Tibial nerve (tissue), 4 donors: ENCODE measurements at places on chromosomes 1 and 21.

DNA sequence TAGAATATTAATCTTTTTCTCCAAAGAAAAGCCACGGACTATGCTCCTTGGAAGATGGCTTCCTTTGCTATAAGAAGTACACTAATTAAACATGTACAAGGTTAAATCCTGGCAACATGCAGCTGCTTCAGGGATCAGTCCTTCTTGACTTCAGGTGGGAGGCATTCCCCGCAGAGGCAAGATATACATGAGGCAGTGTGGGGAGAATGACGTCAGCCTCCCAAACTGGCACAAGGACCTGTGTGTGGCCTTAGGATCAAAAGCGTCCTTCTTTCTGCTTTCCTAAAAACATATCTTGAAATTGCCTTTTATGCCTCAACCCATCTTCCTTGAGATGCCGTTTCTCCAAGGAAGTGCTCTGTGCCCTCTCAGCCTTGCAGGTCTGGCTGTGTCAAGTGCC lies 90.3 kb downstream of the WLS start:
- H3K27me3 ChIP-seq = no peaks in the 10 kb centered on the region
- H3K4me3 ChIP-seq = no peak overlapping the region
- no peak for DNase-seq
- H3K27ac ChIP-seq = peak overlapping the region; percentile 48
- peaks cover 41% of the 10 kb centered on the region for H3K36me3 ChIP-seq

DNA sequence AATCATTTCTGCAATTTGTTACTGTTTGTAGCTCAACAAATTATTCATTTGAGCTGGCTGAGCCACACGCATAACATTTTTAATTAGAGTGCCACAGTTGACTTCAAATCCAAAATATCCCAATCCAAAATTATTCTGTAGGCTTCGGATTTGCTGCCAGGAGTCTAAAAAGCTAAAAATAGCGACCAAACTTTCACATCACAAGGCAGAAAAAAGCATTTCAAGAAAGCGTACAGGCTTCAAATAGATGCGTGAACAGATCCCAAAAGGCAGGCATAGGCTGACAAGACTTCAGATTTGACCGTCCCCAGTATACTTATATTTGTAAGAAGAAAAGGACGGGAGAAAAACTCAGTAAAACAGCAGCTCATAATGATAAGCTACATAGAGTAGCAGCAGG lies 24.3 kb upstream of the TIAM1 start:
- DNase-seq = no peak
- no peaks in the 10 kb centered on the region for H3K4me1 ChIP-seq
- no peak overlapping the region for H3K4me3 ChIP-seq
- H3K27me3 ChIP-seq = no peaks in the 10 kb centered on the region
- H3K36me3 ChIP-seq = no peaks in the 10 kb centered on the region

DNA sequence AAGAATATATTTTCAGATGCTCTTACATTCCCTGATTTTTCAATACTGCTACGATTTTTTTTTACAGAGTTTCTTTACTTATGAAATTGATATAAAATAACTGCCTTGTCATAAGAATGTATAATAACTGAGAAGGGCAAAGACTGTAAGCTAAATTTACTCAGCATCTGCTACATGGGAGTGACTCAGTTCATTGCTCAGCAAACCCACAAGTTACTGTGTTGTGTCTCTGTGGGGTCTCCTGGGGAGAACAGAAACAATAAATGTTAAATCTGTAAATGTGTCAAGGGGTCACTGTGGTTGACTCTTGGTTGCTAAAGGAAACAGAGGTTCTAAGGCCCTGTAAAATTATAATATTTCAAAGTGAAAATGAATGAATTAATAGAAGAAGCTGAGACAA lies 210.3 kb upstream of the CACYBP start:
- H3K4me3 ChIP-seq = no peak overlapping the region
- no peak overlapping the region for H3K27ac ChIP-seq
- no peaks in the 10 kb centered on the region for H3K36me3 ChIP-seq
- H3K4me1 ChIP-seq = no peaks in the 10 kb centered on the region

DNA sequence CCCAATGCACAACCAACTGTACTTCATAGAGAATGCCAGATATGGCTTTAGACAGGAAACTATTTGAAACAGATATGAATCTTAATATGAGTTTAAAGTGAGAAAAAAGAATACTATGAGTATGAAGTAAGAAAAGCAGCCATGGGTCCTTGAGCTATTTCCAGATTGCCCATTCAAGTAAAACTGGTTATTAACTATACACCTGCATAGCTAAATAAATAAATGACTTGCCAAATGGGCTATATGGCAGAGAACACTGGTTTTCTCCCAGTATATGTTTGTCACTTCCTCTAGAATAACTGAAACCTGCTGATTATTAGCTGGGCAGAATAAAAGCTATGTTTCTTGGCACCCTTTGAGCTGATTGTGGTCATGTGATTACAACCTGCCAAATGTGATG lies 17.0 kb upstream of the CD1C start:
- no peak overlapping the region for H3K27ac ChIP-seq
- no peak for DNase-seq
- no peaks in the 10 kb centered on the region for H3K27me3 ChIP-seq
- no peaks in the 10 kb centered on the region for H3K4me1 ChIP-seq

DNA sequence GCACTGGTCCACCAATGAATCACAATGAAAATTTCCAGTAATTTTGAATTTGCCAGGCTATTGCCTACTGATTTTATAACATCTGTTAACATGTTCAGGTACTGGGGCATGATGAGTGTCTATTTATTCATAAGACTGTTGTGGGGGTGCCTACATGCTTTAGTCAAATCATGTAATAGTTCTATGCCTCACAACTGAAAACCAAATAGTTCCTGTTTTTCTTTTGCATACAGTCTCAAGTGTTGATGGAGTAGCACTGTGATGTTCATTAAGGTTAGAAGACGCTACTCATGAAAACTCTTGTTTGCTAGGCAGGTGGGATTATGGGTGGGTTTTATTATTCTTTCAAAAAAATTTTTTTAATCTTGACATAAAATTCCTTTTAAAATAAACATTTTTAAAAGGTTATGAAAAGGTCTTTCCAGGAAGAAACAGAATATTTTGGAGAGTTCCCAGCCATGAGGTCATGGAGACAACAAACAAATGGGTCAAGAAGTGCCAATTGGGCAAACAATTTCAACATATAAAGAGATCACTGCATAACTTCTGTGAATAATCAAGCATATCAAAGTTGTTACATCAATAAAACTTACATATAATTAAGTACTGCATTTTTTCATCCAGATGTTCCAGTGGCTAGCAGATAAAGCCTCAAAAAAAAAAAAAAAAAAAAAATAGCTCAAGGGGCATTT lies 40.2 kb upstream of the NHLH2 start:
- no peak overlapping the region for H3K4me3 ChIP-seq
- no peaks in the 10 kb centered on the region for H3K4me1 ChIP-seq
- H3K27me3 ChIP-seq = no peaks in the 10 kb centered on the region
- DNase-seq = no peak
- no peaks in the 10 kb centered on the region for H3K36me3 ChIP-seq
- no peak overlapping the region for H3K27ac ChIP-seq

- no peaks in the 10 kb centered on the region for H3K27me3 ChIP-seq
- DNase-seq = no peak
- no peak overlapping the region for H3K27ac ChIP-seq
- H3K36me3 ChIP-seq = no peaks in the 10 kb centered on the region
- no peak overlapping the region for H3K4me3 ChIP-seq
- no peaks in the 10 kb centered on the region for H3K4me1 ChIP-seq
Observed at GRCh38 chr1:175364424-175365076, 172.0 kb upstream of the KIAA0040 start.

- H3K27me3 ChIP-seq = no peaks in the 10 kb centered on the region
- H3K27ac ChIP-seq = no peak overlapping the region
- no peaks in the 10 kb centered on the region for H3K4me1 ChIP-seq
- no peaks in the 10 kb centered on the region for H3K36me3 ChIP-seq
- no peak overlapping the region for H3K4me3 ChIP-seq
Observed at GRCh38 chr1:101290922-101291561, 54.2 kb downstream of the S1PR1 start.

GRCh38 chr1:91013302-91013701 lies 8.5 kb downstream of the ZNF644 start:
- H3K27ac ChIP-seq = peak overlapping the region; percentile 100
- H3K4me3 ChIP-seq = no peak overlapping the region
- H3K36me3 ChIP-seq = no peaks in the 10 kb centered on the region
- no peaks in the 10 kb centered on the region for H3K27me3 ChIP-seq

- no peaks in the 10 kb centered on the region for H3K36me3 ChIP-seq
- H3K4me3 ChIP-seq = no peak overlapping the region
- no peaks in the 10 kb centered on the region for H3K27me3 ChIP-seq
- H3K4me1 ChIP-seq = no peaks in the 10 kb centered on the region
Observed at GRCh38 chr1:217895841-217896240, 264.7 kb downstream of the SPATA17 start.

DNA sequence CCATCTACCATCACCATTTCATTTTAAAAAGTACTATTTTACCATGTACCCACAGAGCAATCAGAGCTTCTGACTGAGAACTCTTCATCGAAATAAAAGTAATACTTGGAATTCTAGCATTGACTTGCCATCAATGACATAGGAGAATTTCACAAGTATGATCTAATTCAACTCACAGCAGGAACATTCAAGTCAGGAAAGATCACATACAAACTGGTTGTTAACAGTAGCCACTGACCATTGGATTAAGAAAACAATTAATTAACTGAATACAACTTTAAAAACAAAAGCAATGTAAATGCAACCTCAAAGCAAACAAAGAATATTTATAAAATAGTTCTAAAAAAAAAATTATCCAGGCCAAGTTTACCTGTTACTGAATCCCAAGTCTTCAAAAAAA lies 18.8 kb downstream of the RNF115 start:
- DNase-seq = no peak
- no peaks in the 10 kb centered on the region for H3K27me3 ChIP-seq
- no peak overlapping the region for H3K27ac ChIP-seq

DNA sequence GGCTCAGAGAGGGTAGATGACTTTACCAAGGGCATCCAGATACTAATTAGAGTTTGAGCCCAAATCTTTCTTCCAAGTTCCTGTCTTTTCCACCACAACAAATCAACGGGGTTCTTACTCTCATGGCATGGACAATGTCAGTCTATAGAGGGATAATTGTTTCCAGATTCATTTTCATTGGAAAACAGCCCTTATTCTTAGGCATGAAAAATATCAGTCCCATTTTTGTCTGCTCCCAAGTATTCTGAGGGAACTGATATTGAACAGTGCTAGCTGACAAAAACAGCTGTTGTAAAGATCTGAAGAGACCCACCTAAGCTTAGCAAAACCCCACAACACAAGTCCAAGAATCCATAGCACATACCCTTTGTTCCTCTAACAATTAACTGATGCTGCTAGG lies 349.1 kb upstream of the BEND5 start:
- H3K36me3 ChIP-seq = no peaks in the 10 kb centered on the region
- DNase-seq = no peak
- H3K27ac ChIP-seq = no peak overlapping the region
- no peak overlapping the region for H3K4me3 ChIP-seq
- no peaks in the 10 kb centered on the region for H3K27me3 ChIP-seq
- no peaks in the 10 kb centered on the region for H3K4me1 ChIP-seq

DNA sequence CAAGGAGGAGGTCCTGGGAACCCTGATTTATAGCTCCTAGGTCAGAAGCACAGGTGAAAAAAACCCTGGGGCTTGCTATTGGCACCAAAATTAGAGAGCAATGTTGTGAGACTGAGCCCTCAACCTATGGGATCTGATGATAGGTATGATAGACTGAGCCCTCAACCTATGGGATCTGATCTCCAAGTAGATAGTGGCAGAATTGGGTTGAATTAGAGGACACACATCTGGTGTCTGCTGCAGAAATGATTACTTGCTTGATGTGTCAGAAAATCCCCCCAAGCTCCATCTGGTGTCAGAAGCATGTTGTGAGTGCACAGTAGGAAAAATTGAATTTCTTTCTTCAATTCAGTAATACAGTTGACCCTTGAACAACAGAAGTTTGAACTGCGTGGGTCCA lies 62.4 kb downstream of the MAP3K21 start:
- H3K4me1 ChIP-seq = no peaks in the 10 kb centered on the region
- no peak for DNase-seq
- H3K27me3 ChIP-seq = no peaks in the 10 kb centered on the region
- no peak overlapping the region for H3K27ac ChIP-seq

GRCh38 chr1:29133861-29134694 lies 10.4 kb upstream of the TMEM200B start:
- H3K27ac ChIP-seq = no peak overlapping the region
- H3K4me1 ChIP-seq = peaks cover 10% of the 10 kb centered on the region
- DNase-seq = no peak
- no peaks in the 10 kb centered on the region for H3K36me3 ChIP-seq

DNA sequence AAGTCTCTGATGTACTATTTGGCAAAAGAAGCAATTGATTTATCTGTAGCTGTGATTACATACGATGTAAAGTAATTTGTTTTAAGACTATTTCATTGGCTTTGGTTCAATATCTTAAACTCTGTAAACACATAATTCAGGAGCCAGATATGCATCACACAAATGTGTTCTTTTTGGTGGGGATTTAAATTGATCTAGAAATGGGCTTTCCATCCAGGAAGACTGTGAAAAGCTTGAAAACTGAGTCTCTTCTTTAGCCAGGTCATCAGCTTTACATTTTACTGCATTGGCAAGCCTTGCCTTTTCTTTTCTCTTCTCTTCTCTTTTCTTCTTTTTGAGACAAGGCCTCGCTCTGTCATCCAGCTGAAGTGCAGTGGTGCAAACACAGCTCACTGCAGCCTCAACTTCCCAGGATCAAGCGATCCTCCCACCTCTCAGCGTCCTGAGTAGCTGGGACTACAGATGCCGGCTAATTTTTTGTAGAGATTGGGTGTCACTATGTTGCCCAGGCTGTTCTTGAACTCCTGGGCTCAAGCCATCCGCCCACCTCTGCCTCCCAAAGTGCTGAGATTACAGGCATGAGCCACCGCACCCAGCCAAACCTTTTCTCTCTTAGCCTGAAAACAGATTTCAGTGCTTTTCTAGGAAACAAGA lies 1.4 kb downstream of the RCAN3 start:
- no peak for DNase-seq
- peaks cover 11% of the 10 kb centered on the region for H3K4me1 ChIP-seq
- peak overlapping the region; percentile 90 for H3K27ac ChIP-seq
- H3K27me3 ChIP-seq = no peaks in the 10 kb centered on the region
- H3K36me3 ChIP-seq = no peaks in the 10 kb centered on the region

DNA sequence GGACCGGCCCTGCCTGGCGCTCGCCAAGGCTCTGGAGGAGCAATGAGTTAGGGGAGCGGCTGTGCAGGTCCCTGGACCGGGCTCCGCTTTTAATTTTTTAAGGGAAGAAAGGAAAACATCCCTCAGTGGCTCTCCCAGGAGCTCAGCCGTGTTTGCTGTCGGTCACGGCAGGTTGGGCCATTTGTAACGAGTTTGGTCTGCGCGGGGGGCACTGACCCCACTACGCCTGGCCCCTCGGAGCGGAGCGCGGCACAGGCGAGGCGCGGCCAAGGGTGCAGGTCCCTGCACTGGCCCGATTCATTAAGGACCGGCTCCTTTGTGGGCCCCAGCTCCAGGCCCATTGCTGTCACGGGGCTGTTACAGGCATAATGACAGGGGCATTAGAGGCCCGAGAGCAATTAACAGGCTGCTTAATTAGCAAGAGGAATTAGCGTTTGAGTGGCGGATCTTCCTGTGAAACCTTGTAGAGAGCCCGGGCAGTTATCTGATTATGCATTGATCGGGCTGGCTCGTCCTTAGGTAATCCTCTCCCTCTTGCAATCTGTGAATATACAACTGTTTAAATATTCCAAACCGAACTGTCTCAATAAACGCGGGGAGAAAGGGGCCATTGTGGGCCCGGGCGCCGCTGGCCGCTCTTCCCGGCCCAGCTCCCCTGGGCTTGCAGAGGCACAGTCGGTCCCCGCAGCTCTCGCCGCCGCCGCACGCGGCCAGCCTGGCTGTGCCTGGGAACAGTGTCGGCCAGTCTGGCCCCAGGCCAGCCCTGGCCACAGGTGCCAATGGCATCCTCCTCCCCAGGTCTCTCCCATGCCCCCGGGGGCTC lies 56.8 kb downstream of the PRDM16 start:
- H3K4me1 ChIP-seq = no peaks in the 10 kb centered on the region
- DNase-seq = no peak
- H3K4me3 ChIP-seq = no peak overlapping the region
